ENCODE measurements at places on chromosomes 13 and 19.

DNA sequence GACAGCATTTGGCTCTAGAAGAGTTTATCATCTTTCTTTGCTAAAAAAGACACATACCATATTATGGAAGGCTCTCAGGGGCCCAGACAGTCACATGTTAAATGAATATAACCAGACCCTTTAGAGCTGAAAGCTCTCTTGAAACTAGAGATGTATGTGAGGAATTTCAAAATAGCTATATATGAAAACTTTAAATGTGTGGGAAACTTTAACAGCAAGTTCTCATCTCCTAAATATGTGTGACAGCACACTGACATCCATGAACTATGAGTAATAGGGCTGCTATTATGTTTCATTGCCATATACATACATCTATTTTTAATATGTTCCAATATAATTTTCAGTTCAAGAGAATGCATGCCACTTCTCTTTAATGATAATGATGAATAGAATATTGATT is 509.5 kb downstream of the GPC6 start:
- H3K36me3 ChIP-seq, result no peaks in the 10 kb centered on the region
- DNase-seq, result no peak
- no peaks in the 10 kb centered on the region for H3K27me3 ChIP-seq
- no peak overlapping the region for H3K27ac ChIP-seq
- H3K4me3 ChIP-seq, result no peak overlapping the region

DNA sequence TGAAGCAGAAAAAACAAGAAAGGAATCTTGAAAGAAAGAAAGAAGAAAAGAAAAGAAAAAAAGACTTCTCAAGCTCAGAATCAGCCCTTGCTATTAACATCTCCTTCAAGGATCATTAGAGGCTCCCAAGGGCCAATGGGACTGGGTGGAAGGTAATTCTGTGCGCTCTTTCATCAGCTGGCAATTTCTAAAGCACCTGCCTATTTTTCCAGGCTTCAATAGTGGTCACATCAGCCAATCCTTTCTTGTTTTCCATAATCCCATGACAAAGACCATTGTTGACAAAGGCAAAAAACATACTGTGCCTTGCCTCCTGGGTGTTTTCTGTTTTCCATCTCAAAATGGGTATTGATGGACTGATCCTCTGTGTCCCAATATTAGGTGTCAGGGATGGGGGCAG is 88.2 kb upstream of the TSC22D1 start:
- H3K27me3 ChIP-seq, result no peaks in the 10 kb centered on the region
- no peak overlapping the region for H3K4me3 ChIP-seq
- H3K36me3 ChIP-seq, result no peaks in the 10 kb centered on the region
- H3K4me1 ChIP-seq, result no peaks in the 10 kb centered on the region
- DNase-seq, result no peak

DNA sequence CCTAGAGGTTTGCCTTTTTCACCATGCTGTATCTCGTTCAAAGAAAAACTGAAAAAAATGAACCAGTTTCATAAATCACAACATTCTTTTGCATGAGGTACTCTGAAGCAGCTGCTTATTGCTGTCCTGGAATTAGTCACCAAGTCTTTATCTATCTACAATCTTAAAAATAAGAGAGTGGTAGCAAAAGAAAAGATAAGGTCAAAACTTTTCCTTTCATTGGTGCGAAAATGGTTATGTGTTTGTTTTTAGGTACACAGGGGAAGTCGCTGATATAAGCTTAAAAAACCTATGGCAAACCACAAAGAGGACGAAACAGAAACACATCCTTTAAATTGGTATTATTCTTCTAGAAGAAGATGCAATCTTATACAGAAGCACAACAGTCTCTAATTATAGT is 20.7 kb downstream of the OBI1 start:
- H3K27ac ChIP-seq, result no peak overlapping the region
- peaks cover 85% of the 10 kb centered on the region for H3K36me3 ChIP-seq
- H3K4me3 ChIP-seq, result no peak overlapping the region
- H3K4me1 ChIP-seq, result no peaks in the 10 kb centered on the region
- H3K27me3 ChIP-seq, result no peaks in the 10 kb centered on the region

GRCh38 chr19:55661826-55662225 is 7.0 kb downstream of the U2AF2 start:
- H3K4me1 ChIP-seq, result peaks cover 44% of the 10 kb centered on the region
- no peak overlapping the region for H3K27ac ChIP-seq
- no peaks in the 10 kb centered on the region for H3K27me3 ChIP-seq
- peaks cover 84% of the 10 kb centered on the region for H3K36me3 ChIP-seq

DNA sequence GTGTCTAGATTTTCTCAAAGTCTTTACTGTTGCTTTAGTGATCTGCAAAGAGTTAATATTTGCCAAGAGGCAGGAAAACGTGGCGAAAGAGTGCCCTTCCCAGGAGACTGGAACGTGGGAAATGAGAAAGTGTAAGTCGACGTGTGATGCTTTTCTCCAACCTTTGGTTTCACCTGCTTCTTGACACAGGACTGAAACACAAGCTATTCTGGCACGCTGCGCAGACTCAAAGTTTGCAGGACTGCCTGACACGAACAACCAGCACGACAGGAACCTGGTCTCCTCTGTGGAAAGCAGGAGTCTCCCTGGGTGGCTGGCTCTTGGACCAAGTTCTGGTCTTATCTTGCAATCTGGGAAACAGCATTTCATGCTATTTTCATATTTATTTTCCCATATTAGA is 28.6 kb downstream of the RFXAP start:
- no peaks in the 10 kb centered on the region for H3K27me3 ChIP-seq
- no peaks in the 10 kb centered on the region for H3K4me1 ChIP-seq
- H3K36me3 ChIP-seq, result no peaks in the 10 kb centered on the region
- no peak overlapping the region for H3K4me3 ChIP-seq
- no peak overlapping the region for H3K27ac ChIP-seq

DNA sequence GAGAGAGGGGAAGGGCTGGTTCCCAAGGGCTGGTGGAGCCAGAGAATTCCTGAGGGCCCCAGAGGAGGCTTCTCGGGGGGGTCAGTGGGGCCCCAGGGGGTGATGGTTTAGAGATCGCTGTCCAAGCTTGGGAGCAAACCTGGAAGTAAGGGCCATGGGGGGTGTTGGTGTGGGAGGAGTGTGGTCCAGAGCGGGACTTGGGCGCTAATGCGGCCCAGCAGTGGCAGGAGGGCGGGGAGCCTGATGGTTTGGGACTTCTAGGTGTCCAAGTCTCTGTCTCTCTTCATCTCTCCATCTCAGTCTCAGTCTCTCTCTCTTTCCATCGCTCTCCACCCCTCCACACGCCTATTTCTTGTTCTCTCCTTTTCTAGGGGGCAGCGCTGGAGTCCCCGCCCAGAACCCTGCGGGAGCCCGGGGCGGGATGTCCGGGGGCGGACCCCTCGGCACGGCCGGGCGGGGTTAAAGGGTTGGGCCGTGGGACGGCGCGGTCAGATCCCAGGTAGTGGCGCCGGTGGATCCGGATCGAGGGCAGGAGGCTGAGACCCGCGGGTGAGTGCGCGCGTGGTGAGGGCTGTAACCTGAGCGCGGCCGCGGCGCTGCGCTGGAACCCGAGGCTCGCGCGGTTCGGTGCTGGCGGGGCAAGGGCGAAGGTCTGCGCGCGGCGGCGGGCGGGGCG is at the start of gene CYP4F22:
CYP4F22 (plus strand) TSS at position 491 of the 676 bp plus-strand sequence. CDS start 16,812 bp downstream, outside the sequence.
- peak within 1 kb of the TSS; percentile 19 for H3K4me3 ChIP-seq
- peaks cover 4% of the 10 kb centered on the region for H3K27me3 ChIP-seq
- no peak for DNase-seq
- H3K27ac ChIP-seq, result no peak within 1 kb of the TSS
- H3K4me1 ChIP-seq, result peaks cover 16% of the 10 kb centered on the region
- H3K36me3 ChIP-seq, result no peaks in the 10 kb centered on the region

DNA sequence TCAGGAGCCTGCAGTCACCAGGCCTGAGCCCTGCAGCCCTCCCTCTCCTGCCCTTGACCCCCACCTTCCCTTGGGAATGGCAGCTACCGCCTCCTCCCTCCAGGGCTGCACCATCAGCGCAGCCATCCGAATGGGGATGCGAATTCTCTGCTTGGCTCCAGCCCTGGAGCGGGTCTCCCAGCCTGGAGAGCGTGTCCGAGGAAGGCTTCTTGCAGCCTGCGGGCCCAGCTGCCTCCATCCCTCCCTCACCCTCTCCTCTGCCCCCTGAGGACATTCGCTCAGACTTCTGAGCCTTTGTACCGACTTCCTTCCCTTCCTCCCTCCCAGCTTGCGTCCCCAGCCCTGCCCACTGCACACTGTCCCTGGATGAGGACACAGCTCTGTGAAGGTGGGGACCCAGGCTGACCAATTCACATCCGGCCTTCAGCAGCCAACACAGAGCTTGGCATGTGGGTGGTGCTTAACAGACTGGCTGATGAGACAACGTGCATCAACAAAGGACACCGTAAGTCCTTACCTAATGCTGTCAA is 6.0 kb upstream of the NKPD1 start:
- H3K36me3 ChIP-seq, result peaks cover 6% of the 10 kb centered on the region
- peaks cover 2% of the 10 kb centered on the region for H3K27me3 ChIP-seq
- H3K4me1 ChIP-seq, result peaks cover 2% of the 10 kb centered on the region
- H3K27ac ChIP-seq, result no peak overlapping the region
- H3K4me3 ChIP-seq, result no peak overlapping the region

GRCh38 chr19:54439174-54439851 is 9.7 kb upstream of the LENG8 start:
- no peak overlapping the region for H3K4me3 ChIP-seq
- H3K27ac ChIP-seq, result no peak overlapping the region
- peaks cover 14% of the 10 kb centered on the region for H3K36me3 ChIP-seq
- H3K27me3 ChIP-seq, result no peaks in the 10 kb centered on the region
- peaks cover 27% of the 10 kb centered on the region for H3K4me1 ChIP-seq
- DNase-seq, result peak; percentile 82

GRCh38 chr13:25440061-25440460 is 68.3 kb downstream of the ATP8A2 start:
- no peaks in the 10 kb centered on the region for H3K27me3 ChIP-seq
- H3K4me3 ChIP-seq, result no peak overlapping the region
- no peak for DNase-seq

GRCh38 chr13:40982772-40983171 is 36.3 kb downstream of the ELF1 start:
- H3K27ac ChIP-seq, result peak overlapping the region; percentile 78
- H3K36me3 ChIP-seq, result no peaks in the 10 kb centered on the region
- H3K4me3 ChIP-seq, result peak overlapping the region; percentile 25
- peak; percentile 90 for DNase-seq
- peaks cover 37% of the 10 kb centered on the region for H3K4me1 ChIP-seq
- no peaks in the 10 kb centered on the region for H3K27me3 ChIP-seq

DNA sequence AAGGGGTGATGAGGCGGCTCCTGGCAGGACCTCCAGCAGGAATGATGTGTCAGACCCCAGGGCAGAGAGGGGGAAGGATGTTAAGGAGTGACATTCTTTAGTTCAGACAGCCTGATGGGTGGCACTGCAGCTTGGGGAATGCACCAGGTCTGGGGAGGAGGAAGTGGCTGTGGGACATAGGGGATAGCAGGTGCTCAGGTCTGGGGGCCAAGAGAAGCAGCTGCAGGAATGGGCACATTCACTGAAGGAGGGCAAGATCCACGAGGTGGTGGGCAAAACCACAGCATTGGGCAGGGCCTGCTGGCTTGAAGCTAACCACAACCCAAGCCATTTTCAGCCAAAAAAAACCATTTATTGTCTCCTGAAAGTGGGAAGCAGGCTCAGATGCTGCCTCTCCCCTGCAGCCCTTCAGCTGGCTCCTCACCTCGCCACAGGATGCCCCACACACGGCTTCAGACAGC is 26.5 kb downstream of the COMP start:
- peaks cover 79% of the 10 kb centered on the region for H3K4me1 ChIP-seq
- no peak overlapping the region for H3K4me3 ChIP-seq
- no peaks in the 10 kb centered on the region for H3K27me3 ChIP-seq
- H3K36me3 ChIP-seq, result no peaks in the 10 kb centered on the region
- no peak overlapping the region for H3K27ac ChIP-seq
- no peak for DNase-seq

- H3K4me3 ChIP-seq, result no peak overlapping the region
- no peak for DNase-seq
- H3K27ac ChIP-seq, result no peak overlapping the region
- H3K27me3 ChIP-seq, result no peaks in the 10 kb centered on the region
- H3K4me1 ChIP-seq, result peaks cover 1% of the 10 kb centered on the region
- no peaks in the 10 kb centered on the region for H3K36me3 ChIP-seq
These were observed 58.6 kb upstream of the WDFY2 start for GRCh38 chr13:51525567-51526167.

DNA sequence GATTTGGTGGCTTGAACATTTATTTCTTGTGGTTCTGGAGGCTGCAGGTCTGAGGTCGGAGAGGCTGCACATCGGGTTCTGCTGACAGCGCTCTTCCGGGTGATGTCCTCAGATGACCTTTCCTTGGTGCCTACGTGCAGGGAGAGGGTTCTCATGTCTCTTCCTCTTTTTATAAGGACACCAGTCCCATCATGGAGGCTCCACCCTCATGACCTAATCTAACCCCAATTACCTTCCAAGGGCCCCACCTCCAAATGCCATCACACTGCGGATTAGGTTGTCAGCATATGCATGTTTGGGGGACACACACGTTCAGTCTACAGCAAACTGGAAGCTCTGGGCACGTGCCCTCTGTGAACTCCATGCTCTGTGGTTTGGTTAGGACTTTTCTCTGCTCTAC is 338.6 kb downstream of the FGF9 start:
- H3K27ac ChIP-seq, result no peak overlapping the region
- H3K4me3 ChIP-seq, result no peak overlapping the region
- H3K36me3 ChIP-seq, result no peaks in the 10 kb centered on the region
- DNase-seq, result no peak
- no peaks in the 10 kb centered on the region for H3K4me1 ChIP-seq
- H3K27me3 ChIP-seq, result no peaks in the 10 kb centered on the region

GRCh38 chr13:113138792-113139551 is 16.4 kb downstream of the F10 start:
- H3K27me3 ChIP-seq, result no peaks in the 10 kb centered on the region
- H3K4me1 ChIP-seq, result no peaks in the 10 kb centered on the region

DNA sequence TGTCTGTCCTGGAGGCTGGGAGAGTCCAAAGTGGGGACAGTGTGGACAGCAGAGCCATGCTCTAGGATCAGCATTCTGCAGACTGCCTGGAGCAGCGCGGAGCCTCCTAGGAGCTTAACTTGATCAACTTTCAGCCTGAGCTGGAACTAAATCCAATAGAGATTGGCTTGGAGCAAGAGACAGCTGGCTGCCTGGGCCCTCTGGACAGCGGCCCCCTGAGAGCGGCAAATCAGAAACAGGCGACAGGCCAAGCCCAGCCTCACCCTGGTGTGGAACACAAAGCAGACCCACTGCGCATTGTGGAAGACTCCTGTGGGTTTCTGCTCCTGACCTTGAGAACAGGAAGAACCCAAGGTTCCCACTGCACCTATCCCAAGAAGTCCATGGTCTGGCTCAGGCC is 462.2 kb downstream of the TSHZ3 start:
- H3K27me3 ChIP-seq, result peaks cover 21% of the 10 kb centered on the region
- no peaks in the 10 kb centered on the region for H3K4me1 ChIP-seq
- no peak overlapping the region for H3K27ac ChIP-seq
- no peaks in the 10 kb centered on the region for H3K36me3 ChIP-seq

DNA sequence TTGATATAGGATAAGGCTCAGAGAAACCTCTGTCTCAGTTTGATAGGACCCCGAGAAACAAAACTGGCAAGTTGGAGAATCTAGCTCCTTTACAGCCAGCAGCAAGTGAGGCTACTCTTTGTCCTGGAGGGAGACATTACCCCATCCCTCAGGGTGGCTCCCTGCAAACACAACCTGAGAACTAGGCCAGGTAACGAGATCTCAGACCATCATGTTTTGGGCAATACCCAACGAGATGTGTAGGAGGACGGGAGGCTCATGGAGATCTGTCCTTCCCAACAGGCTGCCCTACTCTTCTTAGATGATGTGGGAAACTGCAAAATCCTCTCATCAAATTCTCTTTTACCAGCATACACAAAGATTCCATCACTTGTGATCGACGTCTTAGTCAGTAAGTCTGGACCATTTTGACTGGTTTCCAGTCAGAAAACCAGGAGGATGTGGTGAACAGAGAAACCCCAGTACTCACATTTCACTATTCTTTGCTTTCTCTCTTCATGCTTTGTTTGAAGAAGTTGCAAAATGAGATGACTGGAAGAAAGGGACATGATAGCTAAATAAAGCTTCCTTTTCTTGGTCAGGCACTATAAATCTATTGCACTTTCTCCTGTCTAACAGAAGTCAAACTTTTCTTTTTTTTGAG is 6.0 kb upstream of the CTU1 start:
- H3K36me3 ChIP-seq, result no peaks in the 10 kb centered on the region
- peaks cover 39% of the 10 kb centered on the region for H3K27me3 ChIP-seq
- H3K4me3 ChIP-seq, result no peak overlapping the region
- DNase-seq, result no peak

Data from stomach (tissue), 19 donors.